CD4-positive, alpha-beta T cell treated with Interleukin-15 for 1 hour (primary cell): ENCODE measurements at places on chromosomes 2 and 18.

DNA sequence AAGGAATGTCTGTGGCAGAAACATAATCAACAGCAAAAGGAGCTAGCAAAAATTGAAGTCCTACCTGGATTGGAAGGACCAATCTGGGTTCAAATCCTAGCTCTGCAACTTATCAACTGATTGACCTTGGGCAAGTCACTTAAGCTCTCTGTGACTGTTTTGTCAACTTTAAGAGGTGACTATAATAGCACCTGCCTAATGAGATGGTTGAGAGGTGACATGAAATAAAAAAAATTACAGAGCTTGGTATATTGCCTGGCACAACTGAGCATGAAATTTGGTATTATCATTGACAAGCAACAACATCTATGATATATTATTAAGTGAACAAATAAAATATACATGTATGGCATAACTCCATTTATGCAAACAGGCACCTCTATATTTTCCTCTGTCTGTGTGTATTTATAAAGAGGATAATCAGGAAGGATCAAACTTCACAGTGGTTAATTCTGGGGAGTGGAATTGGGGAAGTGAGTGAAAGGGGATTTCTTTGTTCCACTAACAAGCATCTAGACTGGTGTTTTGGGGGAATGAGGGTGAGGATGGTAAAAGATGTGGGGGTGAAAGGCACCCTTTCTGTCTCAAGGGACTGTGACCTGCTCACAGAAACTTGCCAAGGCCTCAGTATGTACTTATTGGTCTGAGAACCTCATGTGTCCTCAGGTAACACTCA lies 132.8 kb upstream of the SERTAD2 start:
- DNase-seq = no peak

- DNase-seq = no peak
Observed at GRCh38 chr2:23404426-23404825, 19.4 kb downstream of the KLHL29 start.

- DNase-seq = no peak
Observed at GRCh38 chr2:143645921-143646645, 516.9 kb downstream of the ARHGAP15 start.

GRCh38 chr2:68124321-68124720 lies 33.4 kb upstream of the PNO1 start:
- DNase-seq = no peak

- no peak for DNase-seq
Observed at GRCh38 chr18:55054021-55054990, 95.0 kb upstream of the CCDC68 start.

DNA sequence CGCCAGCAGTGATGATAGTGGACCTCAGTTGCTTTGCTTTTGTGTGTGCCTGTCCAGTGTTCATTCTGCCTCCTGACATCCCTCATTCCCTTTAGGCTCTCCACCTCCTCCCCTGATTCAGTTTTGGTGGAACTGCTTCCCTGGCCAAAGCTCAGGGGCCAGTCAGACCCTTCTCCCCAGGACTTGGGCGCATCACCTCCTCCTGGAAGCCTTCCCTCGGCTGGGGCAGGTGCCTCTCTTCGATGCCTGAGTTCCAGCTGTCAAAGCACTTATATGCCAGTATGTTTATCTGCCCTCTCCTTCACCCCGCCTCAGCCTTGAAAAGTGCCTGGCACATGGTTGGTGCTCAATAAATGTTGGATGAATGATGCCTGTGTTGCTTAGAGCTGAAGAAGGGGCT lies 11.5 kb downstream of the NMUR1 start:
- DNase-seq = no peak

DNA sequence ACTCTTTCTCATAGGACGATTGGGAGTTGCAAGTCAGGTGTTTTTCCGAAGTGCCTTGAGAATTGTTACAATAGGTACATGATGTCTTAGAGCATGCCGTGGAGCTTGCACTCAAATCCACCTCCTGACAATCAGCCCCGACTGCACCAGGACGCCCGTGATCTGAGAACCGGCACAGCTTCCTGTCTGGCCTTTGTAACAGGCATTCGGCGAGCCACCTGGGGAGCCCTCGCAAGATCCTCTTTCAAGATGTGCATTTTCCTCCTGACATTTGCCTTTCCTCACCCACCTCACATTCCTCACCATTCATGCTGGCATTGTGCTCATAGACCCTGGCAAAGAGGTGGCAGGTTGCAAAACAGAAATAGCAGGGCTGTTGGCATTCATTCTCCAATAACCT lies 427.3 kb downstream of the GALR1 start:
- DNase-seq = no peak

GRCh38 chr2:189548666-189549448 lies 31.7 kb downstream of the SLC40A1 start:
- DNase-seq = no peak
